ENCODE measurements at places on chromosomes 16 and 17. TPM values are rescaled to one million over a fixed set of nuclear protein-coding genes. Genes with fewer than 3 reads are reported as not detected.

Gene STAC2
- total RNA-seq, result 0.13 TPM

Gene BAHCC1
- 0.28 TPM for total RNA-seq

Gene GP1BA
- total RNA-seq, result not detected

Gene PRSS22
- total RNA-seq, result 1.5 TPM

Gene KRT13
- not detected for total RNA-seq

Gene KRT12
- 0.10 TPM for total RNA-seq

Gene SLC13A5
- total RNA-seq, result 0.13 TPM

Gene KIF18B
- total RNA-seq, result 0.62 TPM

Gene MYH2
- total RNA-seq, result not detected

Gene CFAP52
- total RNA-seq, result not detected

Gene CRYBA1
- not detected for total RNA-seq

Gene BCAR1
- total RNA-seq, result 1.6 TPM

Gene CNTNAP4
- total RNA-seq, result not detected

Gene ADGRG3
- total RNA-seq, result 0.60 TPM

Gene KCNG4
- not detected for total RNA-seq

Gene KSR1
- total RNA-seq, result 27.2 TPM

Gene PSME3IP1
- 144 TPM for total RNA-seq

Gene SLC6A2
- not detected for total RNA-seq

Gene ZDHHC1
- total RNA-seq, result not detected

Gene LDHD
- not detected for total RNA-seq

Gene GAST
- total RNA-seq, result not detected

Gene SLC7A6
- 216 TPM for total RNA-seq

Gene CCDC200
- not detected for total RNA-seq

Gene CNGB1
- not detected for total RNA-seq

Gene SCIMP
- 0.61 TPM for total RNA-seq

Gene TTYH2
- total RNA-seq, result 10.0 TPM

Gene OR4D1
- total RNA-seq, result 1.8 TPM

Gene NSRP1
- total RNA-seq, result 31.9 TPM

Gene TPSG1
- not detected for total RNA-seq

Gene SIRT7
- 85.5 TPM for total RNA-seq

Gene MT1M
- not detected for total RNA-seq

Gene MAPT
- total RNA-seq, result 1.8 TPM

Gene CD79B
- 27.7 TPM for total RNA-seq

Gene IGFBP4
- total RNA-seq, result 12.3 TPM

Gene RAMP2
- not detected for total RNA-seq

Gene ZNF689
- total RNA-seq, result 13.7 TPM

Gene RNF43
- total RNA-seq, result 1.2 TPM

Gene MILR1
- total RNA-seq, result 0.76 TPM

Gene SLC16A11
- 1.6 TPM for total RNA-seq

Gene CHST5
- total RNA-seq, result not detected

Gene HIGD1B
- not detected for total RNA-seq

Gene LGALS9
- total RNA-seq, result 33.1 TPM

Gene WSCD1
- 0.09 TPM for total RNA-seq
